ENCODE measurements at places on chromosomes 5 and 9. TPM values are rescaled to one million over a fixed set of nuclear protein-coding genes. Genes with fewer than 3 reads are reported as not detected.

The PCDHGA1 gene
- total RNA-seq, result not detected

The DDX4 gene
- total RNA-seq, result not detected

The BTNL8 gene
- total RNA-seq, result not detected

The LRRC19 gene
- total RNA-seq, result not detected
